ENCODE measurements at places on chromosomes 3 and 15. TPM values are rescaled to one million over a fixed set of nuclear protein-coding genes. Genes with fewer than 3 reads are reported as not detected.
A peak's percentile ranks its signal among the peaks of the same experiment; 100 is the strongest.

The PAK2 gene
- 50.5 TPM for total RNA-seq

The TADA3 gene
- total RNA-seq, result 73.4 TPM

The TMEM212 gene
- not detected for total RNA-seq

The RYR3 gene
- total RNA-seq, result 4.2 TPM

DNA sequence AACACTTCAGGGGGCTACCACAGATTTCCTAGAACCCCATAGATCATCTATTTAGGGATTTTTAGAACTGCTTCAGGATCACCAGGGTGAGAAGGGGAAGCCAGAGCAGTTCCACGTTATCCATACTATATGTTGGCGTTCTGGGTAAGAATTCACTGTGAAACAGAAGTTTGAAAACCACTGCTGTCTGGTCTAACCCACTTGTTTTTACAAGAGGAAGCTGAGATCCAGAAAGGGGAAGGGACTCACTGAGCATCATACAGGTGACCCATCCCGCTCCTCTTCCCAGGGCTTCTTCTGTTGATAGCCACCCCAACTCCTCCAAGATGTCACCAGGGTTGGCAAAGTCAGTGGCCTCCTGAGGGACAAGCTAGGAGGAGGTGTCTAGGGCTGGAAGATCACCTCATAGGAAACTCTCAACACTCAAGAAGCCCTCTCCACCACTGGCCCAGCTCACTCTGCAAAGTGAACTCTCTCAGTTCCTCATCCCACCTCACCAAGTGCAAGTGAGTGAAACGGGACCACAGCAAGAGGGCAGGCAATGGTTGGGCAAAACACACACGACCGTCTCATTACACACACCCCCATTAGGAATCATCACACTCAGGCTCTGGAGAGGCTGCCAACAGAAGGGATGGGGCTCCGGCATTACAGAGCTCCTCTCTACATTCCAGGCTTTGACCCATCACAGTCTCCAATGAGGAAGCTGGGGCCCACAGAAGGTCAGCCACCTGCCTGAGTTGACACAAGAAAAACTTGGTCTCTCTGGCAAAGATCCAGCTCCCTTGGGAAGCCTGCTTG lies 1.8 kb downstream of the DAPK2 start:
- H3K4me1 ChIP-seq, result no peaks in the 10 kb centered on the region
- H3K4me3 ChIP-seq, result peak overlapping the region; percentile 81
- no peak for DNase-seq
- H3K27ac ChIP-seq, result no peak overlapping the region

GRCh38 chr3:197406266-197406665 lies 107.9 kb upstream of the DLG1 start:
- no peaks in the 10 kb centered on the region for H3K27me3 ChIP-seq
- no peaks in the 10 kb centered on the region for H3K36me3 ChIP-seq
- DNase-seq, result no peak
- H3K27ac ChIP-seq, result no peak overlapping the region
- no peak overlapping the region for H3K4me3 ChIP-seq
- no peaks in the 10 kb centered on the region for H3K4me1 ChIP-seq

DNA sequence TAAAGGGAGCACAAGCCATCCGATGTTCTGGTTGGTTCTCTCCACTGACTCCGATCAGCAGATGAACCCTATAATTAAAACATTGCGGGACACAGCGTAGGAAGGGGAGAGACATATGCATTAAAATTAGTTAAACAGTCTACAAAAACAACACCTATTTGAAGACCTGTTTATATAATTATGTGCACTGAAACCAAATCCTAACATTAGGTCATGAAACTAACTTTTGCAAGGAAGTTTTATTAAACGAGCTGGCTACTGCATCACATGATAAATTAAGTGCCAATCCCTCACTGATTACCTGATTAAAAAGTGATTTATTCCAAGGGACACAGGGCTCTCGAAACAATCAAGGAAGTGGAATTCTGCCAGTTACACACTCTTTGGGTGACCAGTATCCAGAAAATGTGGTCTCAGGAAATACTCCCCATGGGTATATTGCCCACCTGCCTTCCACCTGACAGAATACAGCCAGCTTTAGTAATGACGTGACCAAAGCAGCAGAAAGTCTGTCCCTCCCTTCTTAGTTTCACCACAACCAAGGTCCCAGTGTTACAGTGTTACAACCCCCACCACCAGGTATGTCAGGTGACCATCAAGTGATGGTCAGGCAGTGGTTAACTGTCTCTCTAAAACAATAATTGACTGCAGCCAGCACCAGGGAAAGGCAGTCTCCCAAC lies 69.5 kb downstream of the HERC1 start:
- H3K27ac ChIP-seq, result no peak overlapping the region
- no peak for DNase-seq
- no peaks in the 10 kb centered on the region for H3K27me3 ChIP-seq
- H3K36me3 ChIP-seq, result no peaks in the 10 kb centered on the region
- no peak overlapping the region for H3K4me3 ChIP-seq
- no peaks in the 10 kb centered on the region for H3K4me1 ChIP-seq

DNA sequence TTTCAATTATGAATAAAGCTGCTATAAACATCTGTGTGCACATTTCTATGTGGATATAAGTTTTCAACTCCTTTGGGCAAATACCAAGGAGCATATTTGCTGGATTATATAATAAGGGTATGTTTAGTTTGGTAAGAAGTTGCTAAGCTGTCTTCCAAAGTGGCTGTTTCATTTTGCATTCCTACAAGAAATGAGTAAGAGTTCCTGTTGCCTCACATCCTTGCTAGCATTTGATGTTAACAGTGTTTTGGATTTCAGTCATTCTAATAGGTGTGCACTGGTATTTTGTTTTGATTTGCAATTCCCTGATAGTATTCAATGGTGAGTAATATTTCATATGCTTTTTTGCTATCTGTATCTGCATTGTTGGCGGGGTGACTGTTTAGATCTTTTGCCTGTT lies 120.7 kb upstream of the MDFIC2 start:
- no peak overlapping the region for H3K27ac ChIP-seq
- DNase-seq, result no peak
- no peaks in the 10 kb centered on the region for H3K4me1 ChIP-seq
- no peaks in the 10 kb centered on the region for H3K27me3 ChIP-seq

- no peak for DNase-seq
- H3K27ac ChIP-seq, result peak overlapping the region; percentile 84
- peak overlapping the region; percentile 25 for H3K4me3 ChIP-seq
- no peaks in the 10 kb centered on the region for H3K36me3 ChIP-seq
- H3K4me1 ChIP-seq, result peaks cover 10% of the 10 kb centered on the region
These were observed 120.5 kb downstream of the XXYLT1 start for GRCh38 chr3:195150181-195151118.

DNA sequence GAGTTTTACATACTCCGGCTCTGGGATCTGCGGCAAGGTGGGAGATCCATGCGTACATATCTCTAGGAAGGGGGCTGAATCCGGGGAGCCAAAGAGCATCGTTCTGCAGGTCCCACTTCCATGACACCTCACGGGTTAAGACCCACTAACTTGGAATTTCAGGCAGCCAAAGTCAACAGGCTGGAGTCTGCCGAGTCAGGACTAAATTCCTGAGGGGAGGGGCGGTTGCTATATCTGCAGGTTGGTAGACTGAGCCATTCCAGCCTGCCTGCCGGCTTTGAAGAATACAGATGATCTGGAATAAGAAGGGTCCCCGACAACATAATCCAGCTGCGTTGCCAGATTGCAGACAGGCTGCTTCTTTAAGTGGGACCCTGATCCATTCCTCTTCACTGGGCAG lies 65.4 kb upstream of the PEX5L start:
- no peaks in the 10 kb centered on the region for H3K36me3 ChIP-seq
- no peaks in the 10 kb centered on the region for H3K4me1 ChIP-seq
- H3K4me3 ChIP-seq, result no peak overlapping the region
- DNase-seq, result no peak
- no peak overlapping the region for H3K27ac ChIP-seq
- H3K27me3 ChIP-seq, result no peaks in the 10 kb centered on the region

DNA sequence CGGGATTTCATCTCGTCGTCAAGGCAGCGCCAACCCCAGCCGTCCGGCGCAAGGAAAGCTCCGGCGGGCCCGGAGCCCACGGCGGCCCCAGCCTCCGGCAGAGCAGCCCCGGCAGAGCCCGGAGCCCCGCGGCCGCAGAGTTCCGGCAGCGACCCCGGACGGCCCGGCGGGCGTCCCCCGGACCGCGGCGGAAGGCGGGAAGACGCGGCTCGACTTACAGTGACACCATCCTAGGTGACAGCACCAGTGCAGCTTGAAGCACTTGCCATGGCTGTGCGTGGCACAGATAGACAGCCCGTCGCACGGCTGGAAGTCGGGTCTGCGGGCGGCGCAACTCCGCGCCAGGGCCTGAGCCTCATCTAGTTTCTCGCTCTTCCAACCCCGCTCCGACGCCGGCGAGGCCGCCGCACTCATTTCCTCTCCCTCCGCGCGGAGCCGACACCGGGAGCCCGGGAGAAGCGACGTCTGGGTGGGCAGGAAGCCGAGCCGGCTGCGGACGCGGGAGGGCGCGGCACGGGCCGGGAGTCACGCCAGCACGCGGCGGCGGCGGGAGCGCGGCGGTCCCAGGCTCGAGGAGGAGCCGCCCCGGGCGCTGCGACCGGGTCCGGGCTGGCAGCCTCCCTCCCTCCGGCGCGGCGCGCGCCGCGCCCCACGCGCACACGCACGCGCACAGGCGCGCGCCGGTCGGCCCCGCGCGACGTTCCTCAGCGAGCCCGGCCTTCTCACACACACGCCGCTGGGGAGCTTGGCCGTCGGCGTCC lies at the start of gene C3orf70:
Gene C3orf70 (minus strand): TSS at position 651 of the 761 bp plus-strand sequence. CDS start 237 bp downstream, at position 414.
- H3K4me1 ChIP-seq, result no peaks in the 10 kb centered on the region
- peak within 1 kb of the TSS; percentile 63 for H3K4me3 ChIP-seq
- H3K27me3 ChIP-seq, result peaks cover 7% of the 10 kb centered on the region
- no peaks in the 10 kb centered on the region for H3K36me3 ChIP-seq

- H3K27ac ChIP-seq, result no peak overlapping the region
- H3K36me3 ChIP-seq, result no peaks in the 10 kb centered on the region
- no peaks in the 10 kb centered on the region for H3K4me1 ChIP-seq
These were observed 251.4 kb downstream of the ADAMTS17 start for GRCh38 chr15:100090411-100090810.

DNA sequence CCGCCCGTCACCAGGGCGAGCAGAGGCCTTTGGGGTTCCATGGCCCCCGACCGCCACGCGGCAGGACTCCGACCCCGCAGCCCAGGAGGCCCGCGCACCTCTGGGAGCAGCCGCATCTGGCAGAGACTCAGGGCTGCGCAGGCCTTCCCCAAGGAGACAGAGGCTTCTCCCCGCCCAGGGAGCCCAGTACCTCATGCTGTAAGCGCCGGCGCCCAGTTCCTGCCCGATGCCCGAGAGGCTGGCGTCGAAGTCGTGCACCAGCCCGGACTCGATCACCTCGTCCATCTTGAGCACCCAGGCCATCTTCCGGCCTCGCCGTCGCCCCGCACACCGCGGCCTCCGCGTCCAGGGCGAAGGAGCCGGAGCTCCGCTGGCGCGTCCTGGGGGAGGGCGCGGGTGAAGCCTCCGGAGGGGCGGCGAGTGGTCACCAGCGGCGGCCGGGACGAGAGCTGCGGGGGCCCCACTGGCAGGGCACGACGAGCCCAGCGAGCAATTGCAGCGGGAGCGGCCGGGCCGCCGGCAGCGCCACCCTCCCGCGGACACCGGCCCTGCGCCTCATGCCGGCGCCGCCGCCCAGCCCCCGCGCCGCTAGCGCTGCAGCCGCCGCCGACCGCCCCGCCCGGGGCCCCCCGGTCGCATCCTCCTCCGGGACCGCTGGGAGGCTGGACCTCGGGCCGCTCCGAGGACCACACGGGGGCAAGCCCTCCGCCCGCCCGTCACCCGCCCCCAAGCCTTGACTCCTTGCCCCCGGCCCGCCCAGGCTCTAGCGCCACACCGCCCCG lies 468 bp downstream of the UBP1 start:
- no peaks in the 10 kb centered on the region for H3K27me3 ChIP-seq
- H3K36me3 ChIP-seq, result no peaks in the 10 kb centered on the region
- peak overlapping the region; percentile 95 for H3K27ac ChIP-seq
- H3K4me3 ChIP-seq, result peak overlapping the region; percentile 86
- H3K4me1 ChIP-seq, result peaks cover 13% of the 10 kb centered on the region
- DNase-seq, result peak; percentile 26

DNA sequence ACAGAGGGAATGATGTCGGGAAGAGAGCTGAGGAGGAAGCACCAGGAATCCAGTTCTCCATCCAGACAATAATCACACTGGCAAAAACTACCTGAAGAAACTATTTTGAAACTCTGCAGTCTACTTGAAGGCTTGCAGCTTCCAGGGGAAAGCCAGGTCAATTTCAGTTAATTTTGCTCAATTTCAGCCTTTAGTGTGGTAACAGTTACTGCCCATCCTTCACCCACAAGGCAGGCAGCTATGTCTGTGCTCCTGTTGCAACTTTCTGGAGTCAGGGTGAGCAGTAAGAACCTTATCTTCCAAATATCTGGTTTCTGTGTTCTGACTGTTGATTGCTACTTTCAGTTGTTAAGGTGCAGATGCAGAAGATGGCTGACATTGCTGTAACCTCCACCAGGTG lies 221.7 kb downstream of the ADAMTS17 start:
- no peaks in the 10 kb centered on the region for H3K27me3 ChIP-seq
- no peaks in the 10 kb centered on the region for H3K4me1 ChIP-seq
- no peaks in the 10 kb centered on the region for H3K36me3 ChIP-seq
- DNase-seq, result no peak
- no peak overlapping the region for H3K27ac ChIP-seq

- no peak for DNase-seq
- H3K4me3 ChIP-seq, result no peak overlapping the region
- no peaks in the 10 kb centered on the region for H3K4me1 ChIP-seq
- no peaks in the 10 kb centered on the region for H3K36me3 ChIP-seq
These were observed 271.2 kb upstream of the ROPN1 start for GRCh38 chr3:124263168-124263567.

GRCh38 chr3:150221904-150222523 lies 186.1 kb upstream of the TSC22D2 start:
- H3K4me3 ChIP-seq, result no peak overlapping the region
- no peaks in the 10 kb centered on the region for H3K36me3 ChIP-seq
- no peaks in the 10 kb centered on the region for H3K27me3 ChIP-seq
- DNase-seq, result no peak
- no peak overlapping the region for H3K27ac ChIP-seq

GRCh38 chr3:13800064-13800463 lies 79.8 kb downstream of the WNT7A start:
- H3K27me3 ChIP-seq, result no peaks in the 10 kb centered on the region
- H3K27ac ChIP-seq, result no peak overlapping the region

DNA sequence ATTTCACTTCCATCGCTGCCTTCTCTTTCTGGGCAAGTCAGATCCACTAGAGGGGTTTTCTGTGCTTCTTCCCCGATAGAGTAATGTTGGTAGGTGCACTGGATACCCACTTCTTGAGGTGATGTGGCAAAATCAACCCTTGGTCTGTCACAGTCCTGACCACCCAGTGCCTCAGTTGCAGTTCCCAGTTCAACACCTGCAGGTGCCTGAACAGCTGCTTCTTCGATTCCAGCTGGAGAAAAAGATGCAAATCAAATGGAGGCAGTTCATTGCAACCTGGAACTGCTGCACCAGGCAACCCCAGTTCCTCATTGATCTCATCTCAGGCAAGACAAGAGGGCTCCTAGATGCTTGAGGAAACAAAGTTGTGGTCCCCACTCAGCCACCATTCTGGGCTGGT lies 186.6 kb downstream of the UBE2E2 start:
- no peak overlapping the region for H3K4me3 ChIP-seq
- H3K36me3 ChIP-seq, result no peaks in the 10 kb centered on the region
- no peaks in the 10 kb centered on the region for H3K4me1 ChIP-seq
- H3K27ac ChIP-seq, result no peak overlapping the region
- no peaks in the 10 kb centered on the region for H3K27me3 ChIP-seq
- no peak for DNase-seq

Data from breast epithelium (tissue), 4 donors.